ENCODE measurements at places on chromosomes 7 and 10. TPM values are rescaled to one million over a fixed set of nuclear protein-coding genes. Genes with fewer than 3 reads are reported as not detected.
A peak's percentile ranks its signal among the peaks of the same experiment; 100 is the strongest.

Gene CBX3
- 171 TPM for total RNA-seq

Gene AOC1
- 0.23 TPM for total RNA-seq

DNA sequence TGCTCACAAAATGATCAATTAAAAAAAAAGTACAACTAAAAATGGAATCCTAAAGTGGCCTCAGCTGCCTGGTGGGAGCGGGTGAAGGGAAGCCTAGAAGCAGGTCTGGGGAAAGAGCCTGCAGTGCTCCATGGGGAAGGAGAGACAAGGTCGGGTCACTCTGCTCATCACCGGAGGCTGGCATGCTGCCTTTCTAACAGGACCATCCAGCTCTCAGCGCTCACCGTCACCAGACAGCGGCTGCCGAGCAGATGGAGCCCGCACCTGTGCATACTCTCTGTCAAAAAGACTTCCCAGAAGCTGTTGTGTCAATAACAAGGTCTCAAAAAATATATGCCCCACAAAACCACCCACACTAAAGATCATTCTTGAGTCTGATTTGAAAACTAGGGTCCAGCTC lies 112.8 kb downstream of the BAMBI start:
- no peak for DNase-seq

GRCh38 chr7:112509402-112509801 lies 28.6 kb downstream of the LSMEM1 start:
- no peak for DNase-seq

DNA sequence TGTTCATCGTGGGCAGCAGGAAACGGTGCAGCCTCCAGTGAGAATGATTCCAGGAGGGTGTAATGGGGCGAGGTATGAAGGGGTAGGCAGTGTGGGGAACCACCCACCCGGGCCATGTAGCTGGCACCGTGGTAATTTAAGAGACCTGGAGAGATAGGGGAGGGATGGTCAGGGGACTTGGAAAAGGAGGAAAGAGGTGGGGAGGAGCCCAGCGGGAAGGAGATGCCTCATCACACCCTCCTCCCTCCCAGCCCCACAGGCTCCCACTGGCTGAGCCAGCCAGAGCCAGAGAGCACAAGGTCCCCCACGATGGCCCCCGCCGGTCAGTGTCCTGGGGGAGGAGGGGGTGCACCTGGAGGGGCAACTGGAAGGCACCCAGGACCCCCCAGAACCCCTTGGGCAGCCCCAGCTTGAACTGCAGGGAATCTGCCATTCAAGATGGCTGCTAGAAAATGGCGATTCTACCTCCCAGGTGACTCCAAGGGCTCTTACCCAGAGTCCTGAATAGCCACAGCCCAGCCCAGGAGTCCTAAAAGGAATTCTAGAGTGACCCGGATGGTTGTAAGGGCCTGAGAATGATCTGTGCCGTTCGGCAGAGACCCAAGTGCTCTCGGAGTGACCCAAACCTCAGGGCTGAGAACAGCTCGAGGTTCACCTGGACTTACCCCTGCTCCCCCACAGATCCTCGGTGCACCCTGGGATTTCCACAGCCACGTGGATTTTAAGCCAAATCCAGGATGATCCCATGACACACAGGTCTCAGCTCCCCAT lies 28.8 kb downstream of the CALML3 start:
- no peak for DNase-seq

GRCh38 chr10:29313071-29313470 lies 24.2 kb downstream of the LYZL1 start:
- no peak for DNase-seq

DNA sequence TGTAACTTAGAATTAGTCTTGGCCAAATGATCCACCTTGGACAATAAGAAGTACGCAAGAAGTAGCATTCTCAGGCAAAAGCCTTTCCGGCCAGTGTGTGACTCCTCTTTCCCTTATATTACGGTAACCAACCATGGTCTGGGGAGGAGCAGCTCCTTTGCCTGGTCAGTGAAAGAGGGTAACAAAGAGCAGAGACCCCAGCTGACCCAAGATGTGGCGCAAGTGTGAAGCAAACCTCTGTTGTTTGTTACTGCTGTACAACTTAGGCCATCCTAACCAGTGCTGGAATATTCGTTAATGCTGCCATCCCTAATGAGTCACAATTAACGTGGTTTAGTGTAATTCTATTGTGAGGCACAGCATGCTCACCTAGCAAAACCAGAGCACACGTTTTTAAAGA lies 44.0 kb downstream of the HIPK2 start:
- DNase-seq = peak; percentile 44

- no peak for DNase-seq
These were observed 87.6 kb upstream of the GNAI1 start for GRCh38 chr7:80047032-80047431.

DNA sequence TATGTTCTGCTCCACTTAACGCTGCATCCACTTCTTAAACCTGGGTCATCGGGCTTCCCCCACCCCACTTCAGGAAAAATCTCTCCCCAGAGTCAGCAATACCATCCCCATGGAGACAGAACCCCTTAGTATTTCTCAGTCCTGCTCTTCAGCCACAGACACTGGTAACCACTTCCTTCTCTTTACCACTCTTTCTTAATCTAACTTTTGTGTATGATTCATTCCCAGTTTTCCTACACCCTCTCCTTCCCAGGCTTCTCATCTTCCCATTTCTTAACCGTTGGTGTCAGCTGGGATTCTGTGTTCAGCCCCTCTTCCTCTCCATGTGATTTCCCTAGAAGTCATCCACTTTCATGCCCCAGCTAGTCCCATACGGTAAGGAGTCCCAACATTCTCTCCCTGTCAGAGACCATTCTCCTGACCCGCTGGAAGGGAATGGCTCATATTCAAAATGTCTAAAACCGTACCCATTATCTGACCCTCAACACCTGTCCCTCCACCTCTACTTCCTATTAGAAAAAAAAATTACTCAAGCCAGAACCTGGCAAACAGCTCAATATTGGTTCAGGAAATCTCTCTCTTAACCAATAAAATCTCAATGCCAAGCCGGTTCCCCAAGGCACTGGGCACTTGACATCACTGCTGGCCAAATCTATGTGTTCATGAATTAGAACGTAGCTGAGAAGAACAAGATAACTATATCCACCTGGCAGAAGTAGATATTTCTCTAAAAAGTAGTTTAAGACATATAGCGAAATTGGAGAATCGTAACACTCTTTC lies 89.4 kb downstream of the DGKI start:
- peak; percentile 19 for DNase-seq

DNA sequence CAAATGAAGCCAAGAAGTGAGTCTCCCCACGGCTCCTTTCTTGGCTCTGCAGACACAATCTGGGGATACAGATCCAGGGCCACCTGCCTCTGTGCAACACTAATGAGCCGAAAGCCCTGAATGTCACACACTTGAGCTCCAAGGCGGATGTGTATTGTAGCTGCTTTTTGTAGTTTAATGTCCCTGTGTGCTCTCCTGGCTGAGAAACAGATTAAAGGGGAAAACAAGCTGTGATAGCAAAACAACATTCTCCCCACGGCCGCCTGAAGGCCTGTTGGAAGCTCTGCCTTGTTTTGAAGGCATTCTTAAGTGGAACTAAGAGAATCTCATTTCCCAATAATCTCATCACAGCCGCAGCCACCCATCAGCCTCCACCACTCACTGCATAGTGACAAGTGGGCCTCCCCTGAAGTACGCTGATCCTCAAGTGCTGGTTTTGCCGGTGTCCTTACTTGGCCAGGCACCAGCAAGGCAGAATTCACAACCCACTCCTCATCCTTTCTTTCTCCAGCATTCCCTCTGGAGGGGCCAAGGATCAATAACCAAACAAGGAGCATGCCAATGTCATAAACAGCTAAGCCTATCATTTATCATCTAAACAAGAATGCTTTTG lies 44.4 kb upstream of the AMPH start:
- DNase-seq = no peak

- DNase-seq = no peak
These were observed 472.0 kb downstream of the RPS24 start for GRCh38 chr10:78505657-78506056.

All from MCF 10A (cell line).